A673 (cell line): ENCODE measurements at places on chromosomes 6 and 20. TPM values are rescaled to one million over a fixed set of nuclear protein-coding genes. Genes with fewer than 3 reads are reported as not detected.

- DNase-seq: no peak
These were observed 1.8 kb downstream of the PKIG start for GRCh38 chr20:44584162-44584561.

GRCh38 chr6:155317186-155317585 is 2.9 kb upstream of the TFB1M start:
- DNase-seq: peak; percentile 40

The RAET1G gene
- total RNA-seq: 0.45 TPM in 1 of 2 replicates, not detected in the other

The ADTRP gene
- total RNA-seq: not detected in 2 replicates

GRCh38 chr20:34549291-34549928 is 9.1 kb upstream of the MAP1LC3A start:
- peak; percentile 23 for DNase-seq

DNA sequence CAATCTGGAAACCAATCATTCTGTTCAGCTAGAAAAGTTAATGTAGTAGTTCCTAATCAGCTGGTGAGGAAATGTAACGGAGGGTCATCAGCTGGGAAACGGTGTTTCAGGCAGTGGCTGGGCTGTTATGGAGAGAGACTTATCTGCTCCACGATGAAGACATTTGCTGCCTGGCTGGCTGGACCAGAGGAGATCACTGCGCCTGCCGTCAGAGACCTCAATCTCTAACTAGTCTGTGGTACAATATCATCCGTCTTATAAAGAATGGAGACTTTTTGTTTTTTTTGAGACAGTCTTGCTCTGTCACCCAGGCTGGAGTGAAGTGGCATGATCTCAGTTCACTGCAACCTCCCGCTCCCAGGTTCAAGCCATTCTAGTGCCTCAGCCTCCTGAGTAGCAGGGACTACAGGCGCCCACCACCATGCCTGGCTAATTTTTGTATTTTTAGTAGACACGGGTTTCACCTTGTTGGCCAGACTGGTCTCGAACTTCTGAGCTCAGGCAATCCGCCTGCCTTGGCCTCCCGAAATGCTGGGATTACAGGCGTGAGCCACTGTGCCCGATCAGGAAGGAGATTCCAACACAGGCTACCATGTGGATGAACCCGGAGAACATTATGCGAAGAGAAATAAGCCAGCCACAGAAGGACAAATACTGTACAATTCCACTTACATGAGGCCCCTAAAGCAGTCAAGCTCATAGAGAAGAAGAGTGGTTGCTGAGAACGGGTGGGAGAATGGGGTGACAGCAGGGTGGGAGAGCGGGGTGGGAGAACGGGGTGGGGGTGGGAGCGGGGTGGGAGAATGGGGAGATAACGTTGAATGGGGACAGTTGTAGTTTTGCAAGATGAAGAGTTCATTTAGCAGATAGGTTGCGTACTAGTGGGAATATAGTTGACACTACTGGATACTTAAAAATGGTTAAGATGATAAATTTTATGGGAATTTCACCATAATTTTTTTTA is 115.1 kb downstream of the SULF2 start:
- DNase-seq: no peak

DNA sequence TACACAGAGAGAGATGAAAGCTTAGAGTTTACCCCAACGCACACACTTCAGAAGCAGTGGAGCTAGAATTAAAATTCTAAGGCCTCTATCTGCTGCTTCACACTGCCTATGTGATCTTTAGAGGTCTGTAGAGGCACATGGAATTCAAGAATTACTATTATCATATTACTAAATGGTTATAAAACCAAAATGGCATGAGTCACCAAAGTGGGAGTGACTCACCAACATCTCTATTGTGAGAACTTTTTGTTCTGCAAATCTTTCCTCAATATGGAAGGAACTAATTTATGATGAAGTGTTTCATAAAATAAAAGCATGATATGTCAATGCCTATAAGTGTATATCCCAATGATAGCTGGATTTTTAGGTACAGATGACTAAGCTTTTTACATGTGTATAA is 28.5 kb upstream of the TMEM244 start:
- DNase-seq: peak; percentile 78

GRCh38 chr6:66985816-66986215 is 1278.8 kb upstream of the EYS start:
- DNase-seq: no peak

DNA sequence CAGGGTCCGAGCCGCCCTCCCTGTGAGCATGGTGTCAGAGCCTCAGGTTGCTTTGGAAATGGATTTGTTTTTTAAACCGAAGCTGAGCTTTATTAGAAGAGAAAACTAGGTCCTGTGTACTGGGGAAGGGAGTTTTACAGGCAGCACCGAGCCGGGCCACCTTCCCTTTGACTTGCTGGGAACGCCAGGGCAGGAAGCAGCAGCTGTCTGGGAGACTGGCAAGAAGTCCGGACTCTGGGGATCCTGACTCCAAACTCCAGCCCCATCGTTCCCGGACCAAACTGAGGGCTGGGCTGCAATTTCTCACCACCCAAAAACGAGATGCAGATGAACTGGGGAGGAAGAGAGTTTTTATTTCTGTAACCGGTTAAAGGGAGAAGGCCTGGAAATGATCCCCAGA is 214.9 kb upstream of the KCNG1 start:
- no peak for DNase-seq

DNA sequence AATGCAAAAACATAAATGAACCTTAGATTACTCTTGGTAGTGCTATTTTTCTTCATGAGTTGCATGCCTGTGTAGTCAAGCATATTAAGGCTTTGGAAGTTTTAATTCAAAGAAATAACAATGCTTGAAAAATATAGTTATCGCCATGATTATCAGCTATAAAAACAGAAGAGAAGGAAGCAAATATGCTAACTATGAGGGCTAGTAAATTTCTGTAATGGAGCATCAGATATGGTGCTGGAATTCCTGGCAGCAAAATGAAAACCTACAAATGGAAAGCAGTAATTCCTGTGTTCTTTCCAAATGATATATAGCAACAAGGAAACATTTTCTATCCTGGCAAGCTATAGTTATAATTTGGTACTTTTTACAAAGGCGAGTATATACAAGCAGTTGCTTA is 29.7 kb downstream of the DOP1A start:
- no peak for DNase-seq

- DNase-seq: no peak
These were observed 46.7 kb downstream of the SLC24A3 start for GRCh38 chr20:19259141-19259591.

- no peak for DNase-seq
These were observed 32.2 kb downstream of the KCNB1 start for GRCh38 chr20:49450281-49450721.

The PRSS35 gene
- 112 and 131 TPM in 2 replicates for total RNA-seq

DNA sequence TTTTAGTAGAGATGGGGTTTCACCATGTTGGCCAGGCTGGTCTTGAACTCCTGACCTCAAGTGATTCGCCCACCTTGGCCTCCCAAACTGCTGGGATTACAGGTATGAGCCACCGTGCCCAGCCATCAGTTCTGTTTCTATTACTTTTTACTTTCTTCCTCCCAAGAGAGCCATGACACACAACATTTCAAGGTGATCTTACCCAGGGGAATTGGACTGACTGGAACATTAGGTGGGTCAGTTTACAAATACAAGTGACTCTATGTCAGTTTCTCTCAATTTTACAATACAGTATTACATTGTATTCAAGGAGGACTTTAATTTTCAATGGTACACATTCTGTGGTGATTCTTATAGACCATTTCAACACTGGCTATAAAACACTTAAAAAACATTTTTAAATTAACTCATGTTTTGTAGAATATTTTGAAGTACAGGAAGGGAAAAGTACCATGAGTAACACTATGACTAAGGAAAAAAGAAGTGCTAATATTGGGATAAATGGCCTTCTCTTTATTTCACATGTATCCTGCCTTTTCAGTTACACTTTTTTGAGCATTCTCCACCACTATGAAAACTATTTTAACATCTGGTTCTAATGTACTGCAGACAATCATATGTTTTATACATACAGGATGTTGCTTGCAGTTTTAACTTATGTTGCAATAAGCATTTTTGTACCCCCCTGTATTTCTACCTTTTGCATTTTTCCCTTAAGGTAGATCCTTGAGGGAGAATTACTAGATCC is 8.4 kb downstream of the TPBG start:
- peak; percentile 36 for DNase-seq

DNA sequence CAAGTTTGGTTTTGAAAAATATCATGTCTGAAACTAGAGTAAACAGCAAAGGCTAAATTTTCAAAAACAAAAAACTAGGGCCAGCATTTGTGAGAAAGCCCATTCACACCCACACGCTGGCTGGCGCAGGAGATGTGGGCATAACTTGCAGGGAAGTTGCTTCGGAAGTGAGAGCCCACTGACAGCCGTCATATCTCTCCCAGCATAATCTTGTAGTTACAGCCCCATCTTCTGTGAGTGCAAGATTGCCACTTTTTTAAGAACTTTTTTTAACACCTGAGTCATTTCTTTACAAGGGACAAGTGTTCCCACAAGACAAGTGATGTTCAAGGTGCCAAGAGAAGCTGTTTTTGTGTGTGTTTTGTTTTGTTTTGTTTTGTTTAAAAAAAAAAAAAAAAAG is 212.5 kb upstream of the CNR1 start:
- DNase-seq: no peak

DNA sequence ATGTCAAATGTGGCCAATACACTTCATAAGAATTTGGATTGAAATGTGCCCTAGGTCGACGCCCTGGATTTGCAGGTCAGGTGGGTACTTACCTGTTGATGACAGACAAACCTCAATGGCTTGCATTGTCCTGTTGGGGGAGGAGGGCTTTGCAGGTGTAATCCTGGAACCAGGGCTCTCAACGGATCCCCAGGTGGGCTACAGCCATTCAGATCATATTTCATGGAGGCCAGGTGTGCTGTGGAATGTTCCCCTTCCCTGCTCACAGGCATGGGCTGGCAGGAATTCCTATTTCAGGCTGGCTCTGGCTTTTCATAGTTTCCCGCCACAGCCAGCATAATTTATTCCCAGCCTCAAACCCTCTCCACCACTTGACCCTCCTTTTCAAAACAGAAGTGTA is 254.7 kb downstream of the SMOC2 start:
- DNase-seq: no peak

- peak; percentile 4 for DNase-seq
These were observed 963 bp upstream of the RMND1 start for GRCh38 chr6:151452750-151453427.

DNA sequence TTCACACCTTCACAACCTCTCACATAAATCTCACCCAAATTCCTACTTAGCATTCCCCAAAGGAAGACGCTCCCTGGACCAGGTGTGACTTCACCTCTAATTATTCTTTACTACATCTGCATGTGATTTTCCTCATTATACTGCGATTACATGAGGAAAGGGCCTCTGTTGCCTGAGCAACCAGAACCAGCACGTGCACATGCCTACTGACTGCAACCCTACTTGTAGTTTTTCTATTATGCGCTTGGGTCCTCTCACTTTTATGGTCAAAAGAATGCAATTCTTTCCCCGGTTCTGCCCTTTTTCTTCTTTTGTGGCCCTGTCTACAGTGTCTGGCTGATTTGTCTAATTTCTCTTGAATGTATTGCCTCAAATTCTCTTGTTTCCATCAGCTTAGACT is 20.4 kb upstream of the ANKEF1 start:
- no peak for DNase-seq

The ABHD12 gene
- 39.8 and 40.6 TPM in 2 replicates for total RNA-seq

DNA sequence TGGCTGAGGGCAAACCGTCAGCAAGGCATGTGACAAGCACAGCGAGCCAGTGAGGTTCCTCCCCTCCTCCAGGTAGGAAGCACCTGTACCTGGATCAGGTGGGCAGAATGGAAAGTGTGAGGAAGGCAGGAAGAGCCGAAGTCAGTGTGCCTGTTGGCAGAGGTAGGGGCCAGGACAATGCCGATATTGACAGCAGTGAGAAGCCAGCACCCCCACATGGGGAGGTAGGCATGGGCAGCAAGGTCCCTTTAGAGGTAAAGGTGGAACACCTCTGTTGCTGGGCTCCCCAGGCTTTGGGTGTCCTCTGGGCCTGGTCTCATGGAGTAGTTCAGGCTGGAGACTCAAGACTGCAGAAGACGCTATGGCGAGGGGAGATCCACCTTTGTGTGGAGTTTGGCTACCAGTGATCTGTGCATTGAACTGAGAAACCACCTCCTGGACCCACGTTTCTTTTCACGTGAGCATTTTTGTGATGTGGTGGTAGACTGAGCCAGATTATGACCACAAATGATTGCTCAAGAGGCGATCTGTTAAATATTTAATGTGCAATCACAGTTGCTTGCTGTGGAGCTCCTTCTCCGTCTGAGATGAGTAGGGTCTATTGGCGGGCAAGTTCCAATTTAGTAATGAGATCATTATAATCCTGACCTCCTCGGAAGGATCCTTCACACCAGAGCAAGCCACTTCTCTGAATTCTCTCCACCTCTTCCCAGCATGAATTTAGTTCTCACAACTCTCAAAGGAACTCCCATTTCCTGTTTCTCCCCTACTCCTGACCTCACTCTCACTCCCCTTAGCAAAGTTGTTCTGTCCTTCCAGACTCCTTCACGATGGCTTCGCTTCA is 174.8 kb downstream of the CDH26 start:
- peak; percentile 36 for DNase-seq

- DNase-seq: peak; percentile 38
These were observed 862 bp upstream of the SOBP start for GRCh38 chr6:107488875-107489635.

The TUBB1 gene
- not detected in 2 replicates for total RNA-seq

The POLR1H gene
- 30.9 and 34.2 TPM in 2 replicates for total RNA-seq

GRCh38 chr20:24059174-24059573 is 70.6 kb upstream of the GGTLC1 start:
- DNase-seq: no peak

DNA sequence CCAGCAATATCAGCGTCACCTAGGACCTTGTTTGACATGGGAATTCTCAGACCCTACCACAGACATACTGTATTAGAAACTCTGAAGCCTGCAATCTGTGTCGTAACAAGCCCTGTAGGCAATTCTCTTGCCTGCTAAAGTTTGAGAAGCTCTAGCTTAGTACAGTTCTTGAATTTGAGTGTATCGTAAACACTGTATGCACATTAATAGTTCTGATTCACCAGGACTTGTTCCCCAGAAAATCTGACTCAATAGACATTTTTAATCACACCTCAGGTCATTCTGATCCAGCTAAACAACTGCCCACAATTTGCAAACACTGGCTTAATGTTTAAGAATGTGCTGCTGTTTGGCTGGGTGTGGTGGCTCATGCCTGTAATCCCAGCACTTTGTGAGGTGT is 414.3 kb downstream of the TFAP2A start:
- no peak for DNase-seq
